ENCODE measurements at places on chromosomes 11 and 22. TPM values are rescaled to one million over a fixed set of nuclear protein-coding genes. Genes with fewer than 3 reads are reported as not detected.

Gene ANO3
- 0.58 TPM for total RNA-seq

Gene DMC1
- 1.7 TPM for total RNA-seq

Gene PTGDR2
- 0.77 TPM for total RNA-seq

Gene CHRM1
- not detected for total RNA-seq

Gene GPHA2
- total RNA-seq: not detected

Gene KDM4D
- 0.77 TPM for total RNA-seq

Data from pericardium fibroblast (primary cell).